BJ (cell line): ENCODE measurements at places on chromosomes 2 and 18.

GRCh38 chr2:201883606-201884369, 77.5 kb downstream of the CDK15 start:
- no peak for DNase-seq

DNA sequence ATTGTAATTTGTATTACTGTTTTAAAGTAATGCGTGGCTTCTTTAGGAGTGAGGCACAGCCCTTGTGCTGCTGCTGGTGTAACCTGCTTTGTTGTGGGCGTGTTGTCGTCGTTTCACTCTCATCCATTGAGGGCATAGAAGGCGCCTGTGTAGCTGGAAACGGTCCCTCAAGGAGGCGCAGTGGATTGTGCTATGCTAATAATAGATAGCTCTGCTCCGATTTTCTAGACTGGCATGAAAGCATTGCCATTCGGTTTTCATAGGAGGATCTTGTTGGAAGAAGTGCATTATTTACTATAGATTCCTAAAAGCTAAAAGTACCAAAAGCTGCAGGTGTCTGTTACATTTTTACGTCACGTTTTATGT, 17.9 kb downstream of the RAB12 start:
- DNase-seq = no peak

GRCh38 chr18:28846958-28847357, 670.0 kb upstream of the CDH2 start:
- no peak for DNase-seq

DNA sequence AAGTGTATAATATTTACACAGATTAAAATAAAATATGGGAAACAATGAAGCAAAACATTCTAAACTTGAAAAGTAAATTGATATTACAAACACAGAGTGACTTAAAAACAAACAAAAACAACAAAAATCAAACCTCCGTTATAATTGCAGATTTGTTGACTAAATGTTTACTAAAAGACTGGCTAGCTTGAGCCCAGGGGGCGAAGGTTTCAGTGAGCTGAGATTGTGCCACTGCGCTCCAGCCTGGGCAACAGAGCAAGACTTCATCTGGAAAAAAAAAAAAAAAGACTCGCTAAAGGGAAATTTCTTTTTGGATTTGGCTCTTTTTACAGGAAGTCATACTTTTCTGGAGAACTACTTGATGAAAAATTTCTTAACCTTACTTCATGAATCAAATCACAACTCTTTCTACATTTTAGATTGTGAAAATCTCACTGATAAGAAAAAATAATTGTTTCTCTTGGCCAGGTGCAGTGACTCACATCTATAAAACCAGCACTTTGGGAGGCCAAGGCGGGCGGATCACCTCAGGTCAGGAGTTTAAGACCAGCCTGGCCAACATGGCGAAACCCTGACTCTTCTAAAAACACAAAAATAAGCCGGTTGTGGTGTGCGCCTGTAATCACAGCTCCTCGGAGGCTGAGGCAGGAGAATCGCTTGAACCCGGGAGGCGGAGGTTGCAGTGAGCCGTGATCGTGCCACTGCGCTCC, 9.7 kb downstream of the TFPI start:
- no peak for DNase-seq

DNA sequence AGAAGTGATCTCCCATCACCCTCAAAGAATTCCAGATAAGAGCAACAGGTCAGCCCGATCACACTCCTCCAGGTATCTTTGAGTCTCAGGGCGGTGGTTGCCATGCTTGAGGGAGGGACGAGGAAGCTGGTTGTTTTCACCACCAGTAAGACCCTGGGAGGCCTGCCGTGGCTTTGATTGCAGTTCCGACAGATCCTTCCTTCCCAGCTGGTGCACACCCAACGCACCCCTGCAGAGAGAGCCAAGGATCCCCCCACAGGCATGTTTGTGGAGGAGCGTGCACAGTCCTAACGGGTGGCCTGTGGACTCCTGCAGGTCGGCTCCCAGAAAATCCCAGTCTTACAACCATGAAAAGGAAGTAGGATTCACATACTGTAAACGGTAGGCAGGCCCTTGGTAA, 13.8 kb upstream of the ZNF236 start:
- DNase-seq = no peak

DNA sequence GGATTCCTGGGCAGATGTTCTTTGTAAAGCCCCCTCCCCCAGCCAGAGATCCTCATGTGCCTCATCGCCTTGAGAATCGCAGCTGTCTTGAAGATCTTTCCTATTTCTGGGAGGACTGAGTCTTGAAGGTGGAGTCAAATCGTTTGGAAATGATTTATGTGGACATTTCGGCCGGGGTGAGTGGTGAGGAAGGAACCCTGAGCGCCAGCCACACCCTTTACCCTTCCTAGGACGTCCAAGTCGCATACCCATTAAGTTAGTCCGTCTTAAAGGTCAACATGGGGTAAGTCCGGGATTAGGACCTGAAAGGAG, 84.9 kb upstream of the ZCCHC2 start:
- DNase-seq = no peak

GRCh38 chr2:174492963-174493431, 6.2 kb upstream of the GPR155 start:
- no peak for DNase-seq
